OCI-M1 (cell line): ENCODE measurements at places on chromosomes 4 and X.
A peak's percentile ranks its signal among the peaks of the same experiment; 100 is the strongest.

DNA sequence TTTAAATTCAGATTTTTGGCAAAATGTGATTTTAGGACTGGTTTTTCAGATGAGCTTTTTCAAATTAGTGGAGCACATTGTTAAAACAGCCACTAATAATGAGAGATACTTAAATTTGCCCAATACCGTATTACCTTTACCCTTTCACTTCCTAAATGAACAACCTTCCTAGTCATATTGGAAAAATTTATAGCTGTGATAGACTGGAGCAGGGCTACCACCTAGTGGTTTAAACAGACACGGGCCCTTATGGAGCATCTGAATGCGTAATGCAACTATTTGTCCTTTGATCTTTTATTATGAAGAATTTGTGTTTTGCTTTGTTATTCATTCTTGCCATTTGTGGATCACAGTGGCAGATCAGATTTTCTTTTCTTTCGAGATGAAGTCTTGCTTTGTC lies 72.7 kb downstream of the KDM6A start:
- DNase-seq, result peak; percentile 28

GRCh38 chr4:168162604-168163003 lies 70.3 kb downstream of the ANXA10 start:
- no peak for DNase-seq

GRCh38 chr4:146401274-146401673 lies 120.5 kb downstream of the SLC10A7 start:
- peak; percentile 40 for DNase-seq

- DNase-seq, result no peak
Observed at GRCh38 chrX:63402106-63402505, 51.0 kb upstream of the SPIN4 start.

- DNase-seq, result no peak
Observed at GRCh38 chr4:98204236-98204553, 57.0 kb upstream of the RAP1GDS1 start.
